ENCODE measurements at places on chromosomes 16 and 17.

DNA sequence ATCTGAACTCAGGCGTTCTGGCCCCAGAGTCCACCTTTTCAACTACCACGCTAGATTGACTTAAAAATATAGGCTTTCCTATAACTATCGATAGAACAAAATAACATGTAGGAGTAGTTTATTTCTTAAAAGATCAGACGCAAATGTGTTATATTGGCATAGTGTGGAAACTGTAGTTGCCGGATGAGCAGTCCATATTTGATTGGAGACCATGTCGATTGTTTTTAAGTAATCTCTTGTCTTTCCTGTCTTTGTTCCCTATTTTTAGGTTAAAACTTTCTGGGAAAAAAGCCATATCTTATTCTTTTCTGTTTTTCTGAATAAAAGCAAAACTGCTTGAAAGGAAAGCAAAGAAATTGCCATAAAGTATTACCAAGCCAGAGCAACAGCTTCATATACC, 53.1 kb downstream of the GAN start:
- DNase-seq, result no peak

DNA sequence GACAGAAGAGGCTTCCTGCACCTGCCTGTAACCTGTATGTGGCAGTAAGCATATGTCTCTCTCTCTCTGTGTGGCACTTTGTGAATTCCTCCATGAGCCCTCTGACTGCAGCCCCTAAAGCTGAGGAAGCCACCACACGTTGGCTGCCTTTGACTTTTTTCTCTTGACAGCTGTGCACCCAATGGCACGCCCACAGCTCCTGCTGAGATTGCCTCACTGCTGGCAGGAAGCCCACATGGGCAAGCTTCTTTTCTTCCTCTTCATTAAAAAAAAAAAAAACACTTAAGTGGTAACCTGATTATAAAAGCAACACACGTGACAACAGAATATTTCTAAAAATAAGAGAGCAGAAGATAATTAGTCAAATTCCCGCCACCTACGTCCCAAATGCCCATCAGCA, 34.0 kb upstream of the PIRT start:
- DNase-seq, result no peak

DNA sequence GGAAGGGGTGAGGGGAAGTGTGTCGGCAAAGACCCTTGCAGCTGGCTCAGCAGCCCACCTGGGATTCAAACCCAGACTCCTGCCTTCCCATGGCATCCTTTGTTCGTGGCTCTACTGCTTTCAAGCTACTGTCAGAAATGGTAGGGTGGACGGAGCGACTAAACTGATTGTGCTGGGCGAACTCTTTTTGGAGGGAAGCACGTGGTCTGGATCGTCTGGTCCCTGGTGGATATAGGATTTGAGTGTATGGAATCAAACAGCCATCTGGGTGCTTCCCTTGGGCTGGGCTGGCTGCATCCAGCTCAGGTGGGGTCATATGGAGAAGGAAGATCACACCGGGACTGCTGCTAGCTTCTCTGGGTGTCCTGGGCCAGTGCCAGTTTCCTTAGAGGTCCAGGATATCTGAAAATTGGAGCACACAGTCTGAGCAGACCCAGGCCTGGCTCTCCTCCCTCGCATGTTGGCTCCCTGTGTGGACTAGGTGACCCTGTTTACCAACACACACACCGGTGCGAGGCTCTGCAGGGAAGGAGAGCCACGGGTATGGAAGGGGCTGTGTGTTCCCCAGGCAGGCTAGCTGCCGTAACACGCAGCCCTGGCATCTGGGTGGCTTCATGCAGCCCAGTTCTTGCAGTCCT, 8.6 kb downstream of the CMIP start:
- DNase-seq, result no peak

DNA sequence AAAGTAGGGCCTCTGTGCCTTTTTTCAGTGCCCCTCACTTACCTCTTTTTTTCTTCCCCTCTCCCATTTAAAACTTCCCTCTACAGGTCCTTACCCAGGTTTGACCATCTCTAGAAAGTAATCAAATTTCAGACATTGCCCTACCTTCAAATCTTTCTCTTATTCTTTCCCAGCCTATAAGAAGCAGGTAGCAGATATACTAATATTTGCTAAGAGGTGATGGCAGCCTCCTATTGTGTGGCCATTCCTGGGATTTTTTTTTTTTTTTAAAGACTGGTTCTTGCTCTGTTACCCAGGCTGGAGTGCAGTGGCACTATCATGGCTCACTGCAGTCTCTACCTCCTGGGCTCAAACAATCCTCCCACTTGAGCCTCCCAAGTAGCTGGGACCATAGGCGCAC, 111.1 kb upstream of the HAS3 start:
- no peak for DNase-seq

GRCh38 chr17:67830440-67830839, 5.1 kb downstream of the BPTF start:
- DNase-seq, result no peak

DNA sequence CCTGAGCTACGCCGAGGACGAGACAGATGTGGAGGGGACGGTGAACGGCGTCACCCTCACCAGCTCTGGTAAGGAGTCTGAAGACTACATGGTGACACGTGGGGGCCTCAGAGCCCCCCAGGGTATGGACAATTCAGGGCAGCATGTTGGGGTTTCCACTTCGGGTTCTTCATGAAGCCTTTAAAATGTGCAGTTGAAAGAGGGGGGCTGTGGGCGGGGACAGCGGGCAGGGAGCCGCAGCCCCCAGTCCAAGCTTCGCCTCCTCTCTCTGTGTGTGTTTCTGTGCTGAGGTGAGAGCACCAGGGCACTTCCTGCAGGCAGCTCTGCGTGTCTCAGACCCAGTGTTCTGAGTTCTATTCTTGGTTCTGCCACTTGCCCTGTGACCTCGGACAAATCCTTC, 24.0 kb downstream of the NMRAL1 start:
- DNase-seq, result no peak

GRCh38 chr16:87423429-87423828, 31.3 kb downstream of the MAP1LC3B start:
- no peak for DNase-seq

DNA sequence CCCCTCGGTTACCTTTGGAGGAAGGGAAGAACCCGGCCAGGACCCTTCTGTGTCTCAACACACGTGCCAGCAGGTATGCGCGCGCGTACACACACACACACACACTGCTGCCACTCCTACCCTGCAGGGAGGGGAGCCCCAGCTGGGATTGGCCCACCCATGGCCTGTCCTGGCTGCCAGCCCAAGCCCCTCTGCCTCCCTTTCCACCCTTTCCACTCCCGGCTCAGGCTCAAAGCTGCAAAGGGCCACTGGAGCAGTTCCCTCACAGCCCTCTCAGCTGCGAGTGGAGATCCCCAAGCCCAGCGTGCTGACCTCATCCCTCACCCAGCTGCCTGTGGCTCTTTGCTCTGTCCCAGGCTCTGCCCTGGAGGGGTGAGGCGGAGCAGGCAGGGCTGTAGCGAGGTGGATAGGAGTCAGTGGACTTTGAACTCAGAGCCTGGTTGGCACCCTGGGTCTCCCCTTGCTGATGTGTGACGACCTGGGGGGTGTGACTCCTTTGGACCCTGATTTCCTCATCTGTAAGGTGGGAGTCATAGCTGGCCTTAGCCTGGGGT, 14.5 kb downstream of the KIF19 start:
- DNase-seq, result no peak

- DNase-seq, result no peak
Measured at GRCh38 chr17:12664894-12665262, 812 bp upstream of the MYOCD start.

- no peak for DNase-seq
Measured at GRCh38 chr16:83878838-83879237, 20.1 kb upstream of the MLYCD start.

DNA sequence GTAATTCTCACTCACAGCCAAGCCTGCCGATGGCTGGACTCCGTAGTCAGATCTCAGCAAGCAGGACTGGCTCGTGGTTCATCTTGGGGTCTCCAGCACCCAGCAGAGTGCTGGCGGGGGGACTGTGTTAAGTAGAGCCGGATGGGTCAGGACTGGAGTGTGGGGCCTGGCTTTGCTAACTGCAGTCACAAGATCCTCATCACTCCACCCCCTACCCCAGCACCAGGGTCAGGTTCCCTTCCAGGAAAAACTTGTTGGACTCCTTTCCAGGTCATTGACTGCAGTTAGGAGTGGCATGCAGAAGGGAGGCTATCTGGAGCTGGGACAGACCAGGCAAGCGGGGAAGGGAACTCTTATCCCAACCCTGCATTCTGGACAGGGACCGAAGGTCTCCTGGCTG, 6.0 kb downstream of the CIITA start:
- no peak for DNase-seq

GRCh38 chr17:51428668-51429495, 168.5 kb downstream of the UTP18 start:
- no peak for DNase-seq

DNA sequence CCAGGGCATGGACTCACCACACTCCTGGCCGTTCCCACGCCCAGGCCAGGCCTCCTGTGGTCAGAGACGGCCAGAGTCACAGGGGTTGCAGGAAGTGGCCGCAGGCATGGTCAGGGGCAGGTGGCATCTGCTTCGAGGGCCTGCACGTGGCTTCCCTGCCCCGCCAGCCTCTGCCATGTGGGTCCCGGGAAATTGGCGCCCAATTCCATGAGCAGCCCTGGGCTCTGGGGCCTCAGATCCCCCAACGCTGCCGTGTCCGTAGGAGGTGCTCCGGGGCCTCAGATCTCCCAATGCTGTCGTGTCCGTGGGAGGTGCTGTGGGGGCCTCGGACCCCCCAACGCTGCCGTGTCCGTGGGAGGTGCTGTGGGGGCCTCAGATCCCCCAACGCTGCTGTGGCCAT, 9.7 kb upstream of the SSTR5 start:
- no peak for DNase-seq

GRCh38 chr17:62778990-62779681, 29.0 kb downstream of the MARCHF10 start:
- no peak for DNase-seq

DNA sequence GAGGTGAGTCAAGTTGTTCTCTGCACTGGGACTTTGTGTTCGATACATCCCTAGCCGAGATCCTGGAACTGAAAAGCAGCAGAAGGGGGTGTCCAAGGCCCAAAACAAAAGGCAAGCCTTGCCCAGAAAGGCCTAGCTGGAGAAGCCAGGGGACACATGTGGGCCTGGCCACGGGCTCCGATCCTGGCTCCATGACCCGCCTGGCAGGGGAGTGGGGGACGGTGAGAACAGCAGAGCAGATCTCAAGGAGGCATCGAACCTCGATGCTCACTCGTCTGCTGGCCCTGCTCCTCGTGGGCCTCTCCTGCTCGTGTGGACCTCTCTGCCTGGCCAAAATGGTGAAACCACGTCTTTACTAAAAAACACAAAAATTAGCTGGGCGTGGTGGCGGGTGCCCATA, 8.9 kb downstream of the CCNF start:
- DNase-seq, result no peak

DNA sequence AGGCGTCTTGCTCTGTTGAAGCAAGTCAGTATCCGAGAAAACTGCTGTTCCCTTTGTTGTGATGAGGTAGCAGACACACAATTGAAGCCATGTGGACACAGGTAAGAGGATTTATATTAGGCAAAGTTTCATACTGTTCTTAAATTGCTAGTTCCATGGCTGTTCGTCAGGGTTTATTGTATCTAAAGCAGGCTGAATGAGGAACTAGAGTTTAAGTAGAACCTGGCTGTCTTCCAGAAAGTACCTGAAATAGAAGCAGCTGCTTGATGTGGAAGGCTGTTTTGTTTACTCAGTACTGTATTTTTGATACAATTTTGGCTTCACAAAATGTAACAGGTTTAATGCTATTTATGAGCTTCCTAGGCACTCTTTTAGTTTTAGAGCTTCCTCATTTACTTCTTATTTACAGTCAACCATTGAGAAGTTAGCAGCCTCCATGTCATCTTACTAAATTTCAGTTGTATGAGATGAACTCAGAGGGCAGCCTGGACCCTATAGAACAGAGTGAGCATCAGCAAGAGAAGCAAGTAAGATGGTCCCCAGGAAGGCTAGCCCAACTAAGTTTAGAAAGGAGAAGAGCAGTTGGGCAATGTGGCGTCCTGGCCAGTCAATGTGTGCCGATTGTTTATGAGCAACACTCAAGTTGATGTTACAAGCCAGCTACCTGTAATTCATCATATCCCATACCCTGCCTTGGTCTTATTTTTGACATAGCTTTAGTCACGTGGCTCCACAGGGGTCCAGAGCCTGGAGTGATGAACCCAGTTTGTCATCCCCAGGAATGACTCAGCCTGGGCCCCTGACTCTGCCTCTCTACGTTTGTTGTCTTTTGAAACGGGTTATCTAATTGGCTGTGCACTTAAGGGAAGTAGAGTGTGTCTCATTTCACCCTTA, 9.7 kb upstream of the ARL2BP start:
- no peak for DNase-seq

DNA sequence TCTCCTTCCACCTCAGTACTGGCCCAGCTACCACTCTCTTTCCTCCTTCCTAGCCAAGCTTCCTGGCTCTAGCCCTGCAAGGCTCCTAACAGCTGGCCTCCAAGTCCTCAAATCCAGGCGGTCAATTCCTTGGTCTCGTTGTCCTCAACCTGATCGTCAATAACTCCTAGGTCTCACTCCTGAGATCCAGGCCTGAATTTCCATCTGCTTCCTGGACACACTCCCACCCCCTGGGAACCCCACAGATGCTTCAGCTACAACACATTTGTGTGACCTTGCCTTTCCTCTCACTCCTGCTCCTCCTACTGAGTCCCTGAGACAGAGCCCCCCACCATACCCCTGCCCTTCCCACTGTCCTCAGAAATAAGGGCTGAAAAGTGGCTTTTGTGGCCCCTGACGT, 2.3 kb downstream of the ENKD1 start:
- no peak for DNase-seq

GRCh38 chr16:1668612-1669319, 9.3 kb upstream of the JPT2 start:
- no peak for DNase-seq

DNA sequence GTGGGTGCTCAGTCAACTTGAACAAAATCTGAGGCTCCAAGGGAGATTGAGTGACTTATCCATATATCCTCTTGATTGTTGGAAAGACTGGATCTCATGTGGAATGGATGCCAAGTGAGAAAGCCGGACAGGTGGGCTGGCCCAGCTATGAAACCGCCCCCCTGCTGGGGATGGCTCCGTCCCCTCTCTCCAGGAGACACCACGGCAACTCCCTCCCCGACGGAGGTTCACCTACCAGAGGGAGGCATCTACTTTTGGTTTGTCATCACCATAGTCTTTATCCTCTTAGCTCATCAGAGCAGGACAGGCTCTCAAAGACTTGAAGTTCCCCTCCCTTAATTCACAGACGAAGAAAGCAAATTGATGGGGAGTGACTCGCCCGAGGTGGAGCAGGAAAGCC, 1.8 kb upstream of the ALG1 start:
- DNase-seq, result no peak
